ENCODE measurements at places on chromosomes 7 and 10.

DNA sequence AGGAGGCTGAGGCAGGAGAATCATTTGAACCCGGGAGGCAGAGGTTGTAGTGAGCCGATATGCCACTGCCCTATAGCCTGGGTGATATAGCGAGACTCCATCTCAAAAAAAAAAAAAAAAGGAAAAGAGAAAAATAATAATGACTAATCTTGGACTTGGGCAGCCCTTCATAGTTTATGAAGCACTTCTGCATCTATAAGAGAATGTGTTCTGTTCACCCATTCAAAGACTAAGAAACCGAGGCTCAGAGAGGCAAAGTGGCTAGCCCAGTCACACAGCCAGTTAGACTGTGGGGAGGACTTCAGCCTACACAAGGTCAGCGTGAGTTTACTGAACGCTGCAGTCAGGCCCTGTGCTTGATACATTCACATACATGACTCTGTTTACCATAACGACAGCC lies 46.9 kb downstream of the UNC5B start:
- no peak for DNase-seq

- no peak for DNase-seq
Measured at GRCh38 chr10:119608316-119609155, 11.8 kb upstream of the TIAL1 start.

DNA sequence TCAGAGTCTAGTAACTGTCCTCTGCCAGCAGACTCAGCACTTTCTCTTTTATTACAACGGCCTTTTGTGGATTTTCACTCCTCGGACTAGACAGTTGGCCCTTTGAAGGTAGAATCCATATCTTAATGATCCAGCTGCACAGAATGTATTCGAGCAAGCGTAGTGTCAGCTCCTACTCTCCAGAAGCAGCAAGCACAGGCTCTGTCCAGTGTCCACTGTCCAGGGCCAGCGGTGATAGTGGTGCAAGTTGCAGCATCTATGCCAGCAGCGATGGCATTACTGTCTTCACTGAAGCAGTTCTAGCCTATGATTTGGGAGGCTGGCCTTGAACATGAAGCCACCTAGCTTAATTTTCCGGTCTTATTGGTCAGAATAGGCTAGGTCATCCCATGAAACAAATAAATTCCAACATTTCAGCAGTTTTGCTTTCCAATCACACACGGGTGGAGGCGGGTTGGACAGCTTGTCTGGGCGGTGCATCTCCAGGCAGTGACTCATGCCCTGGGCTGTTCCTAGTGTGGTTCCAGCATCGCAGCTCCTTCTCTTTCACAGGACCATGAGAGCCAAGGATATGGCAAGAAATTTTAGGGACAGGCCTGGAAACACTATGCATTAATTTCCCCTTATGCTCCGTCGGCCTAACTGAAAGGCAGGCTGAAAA lies 108.6 kb upstream of the KCNMA1 start:
- DNase-seq: no peak

GRCh38 chr10:71840177-71840957 lies 10.7 kb downstream of the PSAP start:
- DNase-seq: no peak

DNA sequence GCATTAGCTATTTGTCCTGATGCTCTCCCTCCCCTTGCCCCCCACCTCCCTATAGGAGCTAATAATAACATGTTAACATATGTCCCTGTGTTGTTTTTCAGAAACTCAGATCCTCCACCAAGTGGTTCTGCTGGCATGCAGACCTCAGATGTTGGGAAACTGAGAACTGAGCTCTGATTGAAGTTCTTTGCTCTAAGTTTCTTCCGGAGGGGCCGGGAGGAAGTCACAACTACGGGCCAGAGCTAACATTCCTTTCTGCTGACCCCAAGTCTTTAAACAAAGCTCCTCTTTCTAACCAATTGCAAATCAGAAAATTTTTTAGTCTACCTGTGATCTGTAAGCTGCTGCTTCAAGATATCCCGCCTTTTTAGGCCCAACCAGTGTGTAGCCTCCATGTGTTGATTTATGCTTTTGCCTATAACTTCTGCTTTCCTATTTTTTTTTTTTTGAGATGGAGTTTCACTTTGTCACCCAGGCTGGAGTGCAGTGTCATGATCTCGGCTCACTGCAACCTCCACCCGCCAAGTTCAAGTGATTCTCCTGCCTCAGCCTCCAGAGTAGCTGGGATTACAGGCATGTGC lies 66.6 kb downstream of the LYZL1 start:
- DNase-seq: no peak

GRCh38 chr10:8006274-8006999 lies 48.1 kb upstream of the GATA3 start:
- no peak for DNase-seq

DNA sequence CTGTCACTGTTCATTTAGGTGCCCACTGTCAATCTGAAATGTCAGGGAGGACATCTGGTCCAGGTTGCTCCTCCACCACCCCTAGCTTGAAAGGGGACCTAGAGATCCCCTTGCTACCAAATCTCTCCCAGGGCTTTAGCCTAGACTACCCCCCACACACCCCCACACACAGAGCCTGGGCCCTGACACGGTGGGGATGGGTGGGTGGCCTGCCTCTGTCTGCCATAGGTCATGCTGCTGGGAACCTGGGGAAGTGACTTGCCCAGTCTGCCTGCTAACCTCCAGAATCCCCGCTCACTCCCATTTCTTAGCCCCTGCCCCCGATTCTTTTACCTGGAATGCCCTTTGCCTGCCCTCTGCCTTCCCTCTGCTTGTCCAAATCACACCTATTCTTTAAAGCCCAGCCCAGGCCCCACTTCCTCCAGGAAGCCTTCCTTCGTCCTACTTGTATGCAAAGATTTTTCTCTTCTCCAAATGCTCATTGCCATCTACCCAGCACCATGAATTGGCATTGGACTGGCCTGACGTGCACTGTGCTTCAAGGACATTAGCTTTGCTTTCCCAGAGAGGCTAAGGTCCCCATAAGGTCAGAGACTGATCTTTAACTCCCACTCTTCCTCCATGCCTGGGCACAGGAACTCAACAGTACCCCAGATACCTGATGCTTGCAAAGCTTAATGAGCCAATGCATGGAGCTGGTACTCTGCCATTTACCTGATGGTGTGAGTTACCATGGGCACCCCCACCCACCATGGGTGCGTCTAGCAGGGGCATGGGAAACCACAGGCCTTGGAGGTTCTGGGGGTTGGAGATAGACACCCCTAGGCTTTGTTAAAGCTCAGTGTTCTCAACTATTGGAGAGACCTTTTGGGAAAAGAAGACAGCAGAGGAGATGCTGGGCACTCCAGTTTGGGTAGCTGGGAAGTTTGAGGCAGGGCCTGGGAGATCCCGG lies 2.0 kb upstream of the SMARCD3 start:
- DNase-seq: no peak

GRCh38 chr10:54402576-54402975 lies 398.5 kb downstream of the PCDH15 start:
- no peak for DNase-seq

DNA sequence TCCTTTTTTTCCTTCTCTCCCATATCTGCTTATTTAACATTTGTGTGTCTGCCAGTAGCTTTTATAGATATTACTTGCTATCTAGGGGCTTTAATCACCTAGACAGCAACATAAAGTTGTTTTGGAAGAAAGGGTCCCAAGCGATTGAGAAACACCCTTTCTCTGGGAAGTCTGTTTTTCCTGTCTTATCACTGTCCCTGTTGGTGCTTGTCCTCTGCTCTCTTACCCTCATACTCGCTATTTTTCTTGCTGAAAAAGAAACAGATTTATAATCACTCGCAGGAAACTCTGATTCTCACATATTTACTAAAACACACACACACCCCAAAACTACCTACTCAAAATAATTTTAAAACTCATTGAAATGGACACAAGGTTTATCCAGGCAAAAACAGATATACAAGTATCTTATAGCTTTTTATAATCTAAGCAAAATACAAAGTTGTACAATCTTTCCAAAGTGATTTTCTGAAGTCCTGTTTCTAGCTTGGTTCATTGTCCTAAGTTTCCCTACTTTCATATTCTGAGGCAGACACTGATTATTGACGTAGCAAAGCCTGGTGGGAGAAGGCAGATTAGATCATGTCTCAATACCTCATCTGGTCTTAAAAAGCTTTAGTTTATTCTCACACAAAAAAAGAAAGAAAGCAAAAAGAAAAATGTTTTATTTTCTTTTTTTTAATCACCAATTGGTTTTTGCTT lies 157.3 kb downstream of the CACNA2D1 start:
- DNase-seq: no peak

- DNase-seq: no peak
Measured at GRCh38 chr7:106418526-106418925, 133.7 kb upstream of the NAMPT start.

GRCh38 chr7:137363683-137364082 lies 20.1 kb upstream of the PTN start:
- no peak for DNase-seq

- DNase-seq: no peak
Measured at GRCh38 chr7:6494365-6494764, 46.6 kb upstream of the DAGLB start.

GRCh38 chr7:45244981-45245380 lies 87.4 kb downstream of the RAMP3 start:
- no peak for DNase-seq
